ENCODE measurements at places on chromosomes 5 and 9.
A peak's percentile ranks its signal among the peaks of the same experiment; 100 is the strongest.

- DNase-seq = no peak
Observed at GRCh38 chr5:102654559-102655349, 100.4 kb upstream of the PAM start.

DNA sequence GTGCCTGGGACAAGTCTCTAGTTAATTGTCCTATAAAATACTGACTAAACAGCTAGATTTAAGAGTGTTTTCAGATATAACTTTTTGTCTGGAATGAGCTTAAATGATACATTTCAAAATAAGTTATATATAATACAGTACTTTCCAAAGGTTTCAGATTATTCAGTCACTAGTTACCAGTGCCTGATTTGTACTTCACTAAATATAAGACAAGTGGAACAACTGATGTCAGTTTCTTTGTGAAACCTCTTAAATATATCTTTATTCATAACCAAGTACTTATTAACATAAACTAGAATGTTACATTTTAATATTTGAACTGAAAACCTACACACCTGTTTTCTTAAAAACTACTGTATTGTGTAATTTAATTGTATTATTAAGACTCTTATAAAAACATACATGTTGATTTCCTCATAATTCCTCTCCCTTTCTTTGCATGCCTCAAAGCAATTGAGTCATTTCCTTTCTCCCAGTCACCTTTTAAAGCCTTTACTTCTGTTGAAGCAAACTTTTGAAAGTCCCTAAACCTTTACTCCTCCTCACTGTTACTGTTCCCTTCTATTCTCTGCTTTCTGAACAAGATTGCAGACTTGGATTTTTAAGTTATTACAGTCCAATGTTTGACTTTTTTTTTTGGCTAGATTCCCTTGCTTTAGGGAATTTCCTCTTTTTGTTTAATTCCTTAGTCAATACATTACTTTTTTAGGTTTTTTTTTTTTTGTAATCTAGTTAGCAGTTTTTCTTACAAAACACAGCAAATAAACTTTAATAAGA is 8.7 kb upstream of the SEMA6A start:
- DNase-seq = no peak

DNA sequence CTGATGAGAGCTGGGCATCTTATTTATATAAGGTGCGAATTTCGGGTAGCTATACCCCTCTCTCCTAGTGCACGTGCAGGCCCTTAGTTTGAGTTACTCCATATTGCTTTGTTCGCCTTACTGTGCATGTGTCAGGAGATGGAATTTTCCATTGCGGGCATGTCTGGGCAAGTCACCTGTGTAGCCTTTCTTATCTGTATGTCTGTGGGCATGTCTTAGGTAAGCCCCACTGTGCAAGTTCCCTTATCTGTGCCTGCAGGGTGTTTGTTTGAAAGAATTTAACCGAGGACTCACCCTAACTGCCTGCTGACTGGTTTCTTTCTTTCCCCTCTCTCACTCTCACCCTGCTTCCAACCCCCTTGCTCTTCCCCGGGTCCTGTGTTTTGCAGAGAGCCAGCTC is 140.7 kb upstream of the RANBP3L start:
- no peak for DNase-seq

DNA sequence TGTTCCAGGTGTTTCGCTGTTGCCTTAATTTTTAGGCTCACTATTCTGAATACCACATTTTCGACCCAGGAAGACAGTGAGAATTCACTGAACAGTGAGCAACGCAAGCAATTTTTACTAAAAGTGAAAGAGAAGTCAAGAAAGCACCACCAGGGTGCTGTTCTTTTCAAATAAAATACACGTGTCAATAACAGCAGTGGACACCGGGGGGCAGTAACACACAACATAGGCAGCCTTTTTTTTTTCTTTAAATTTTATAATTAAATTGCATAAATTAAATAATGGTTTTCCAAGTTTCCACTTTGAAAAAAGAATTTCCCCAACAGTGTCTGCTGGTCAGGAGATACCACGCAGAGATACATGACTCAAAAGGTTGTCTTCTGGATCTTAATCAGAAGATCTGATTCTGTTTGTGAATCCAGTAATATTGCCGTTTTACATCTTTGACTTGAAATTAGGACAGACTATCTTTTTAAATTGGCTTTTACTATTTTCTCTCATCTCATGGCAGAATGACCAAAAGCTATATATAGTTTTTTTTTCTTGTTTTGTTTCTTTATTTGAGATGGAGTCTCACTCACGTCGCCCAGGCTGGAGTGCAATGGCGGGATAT is 47.1 kb upstream of the SH3GL2 start:
- no peak for DNase-seq

DNA sequence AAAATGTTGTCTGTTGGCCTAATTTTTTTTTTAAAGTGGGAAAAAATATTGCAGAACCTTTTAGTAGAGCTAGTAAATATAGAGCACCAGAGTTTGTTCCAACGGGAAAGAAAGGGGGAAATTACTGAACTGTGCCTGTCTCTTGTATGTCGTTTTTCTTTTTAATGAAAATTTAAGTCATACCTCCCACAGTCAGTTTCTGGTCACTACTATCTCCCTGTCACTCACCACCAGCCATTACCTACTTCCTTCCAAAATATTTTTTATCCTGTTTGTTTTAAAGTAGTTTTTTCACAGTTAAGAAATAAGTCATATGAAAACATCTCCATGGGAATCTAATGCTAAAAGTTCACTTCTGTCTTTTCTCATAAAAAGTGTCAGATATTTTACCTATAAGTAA is 21.3 kb downstream of the GPR151 start:
- DNase-seq = no peak

DNA sequence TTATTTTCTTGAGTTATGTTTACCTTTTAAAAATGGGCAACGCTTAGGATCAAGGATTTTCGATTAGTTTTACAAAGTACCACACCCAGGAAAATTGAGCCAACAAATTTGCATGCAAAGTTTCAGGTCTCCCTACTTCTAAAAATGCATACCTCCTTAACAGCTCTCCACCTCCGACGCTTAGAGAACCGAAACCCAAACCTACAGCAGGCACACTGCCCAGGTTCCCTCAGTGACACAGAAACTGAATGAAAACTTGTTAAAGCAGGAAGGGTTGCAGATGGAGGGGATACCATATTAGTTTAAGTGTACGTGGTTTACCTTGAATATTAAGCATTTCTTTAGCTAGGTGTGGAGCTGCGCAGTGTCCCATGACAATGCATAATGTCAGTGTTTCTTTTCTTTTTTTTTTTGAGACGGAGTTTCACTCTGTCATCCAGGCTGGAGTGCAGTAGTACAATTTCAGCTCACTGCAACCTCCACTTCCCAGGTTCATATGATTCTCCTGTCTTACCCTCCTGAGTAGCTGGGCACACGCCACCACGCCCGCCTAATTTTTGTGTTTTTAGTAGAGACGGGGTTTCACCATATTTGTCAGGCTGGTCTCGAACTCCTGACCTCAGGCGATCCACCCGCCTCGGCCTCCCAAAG is 1.6 kb upstream of the SUB1 start:
- DNase-seq = peak; percentile 13

- no peak for DNase-seq
Observed at GRCh38 chr9:78239506-78239905, 3.6 kb downstream of the CEP78 start.

DNA sequence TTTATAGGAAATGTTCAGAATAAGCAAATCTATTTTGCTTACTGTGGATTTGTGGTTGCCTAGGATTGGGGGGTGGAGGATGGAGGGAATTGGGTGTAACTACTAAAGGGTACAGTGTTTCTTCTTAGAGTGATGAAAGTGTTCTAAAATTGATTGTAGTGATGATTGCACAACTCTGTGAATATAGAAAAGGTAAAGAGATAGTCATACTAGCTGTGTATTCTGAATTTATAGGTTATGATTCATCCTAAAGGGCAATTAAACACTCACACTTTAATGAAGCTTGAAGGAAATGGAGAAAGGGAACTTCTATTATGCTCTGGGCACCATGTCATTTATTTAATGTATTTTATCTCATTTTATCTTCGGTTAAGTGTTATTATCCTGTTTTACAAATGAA is 9.9 kb downstream of the TXNDC8 start:
- DNase-seq = no peak

DNA sequence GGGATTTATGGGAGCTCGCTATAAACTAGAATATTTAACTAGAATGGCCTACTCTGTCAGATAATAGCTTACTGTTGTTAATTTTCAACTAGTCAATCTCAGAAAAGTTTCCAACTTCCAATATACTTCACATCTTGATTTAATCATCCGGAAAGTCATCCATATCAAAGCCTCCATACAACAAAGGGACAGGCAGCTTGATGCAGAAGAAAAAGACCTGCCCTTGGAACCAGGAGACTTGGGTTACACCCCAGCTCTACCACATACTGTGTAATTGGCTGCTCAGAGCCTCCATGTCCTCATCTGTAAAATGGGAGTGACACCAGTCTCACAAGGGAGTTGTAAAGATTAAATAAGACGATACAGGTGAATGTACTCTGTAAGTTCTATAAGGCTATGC is 1.9 kb downstream of the PTPN3 start:
- no peak for DNase-seq

GRCh38 chr5:143094087-143094521 is 309.4 kb downstream of the NR3C1 start:
- DNase-seq = no peak

DNA sequence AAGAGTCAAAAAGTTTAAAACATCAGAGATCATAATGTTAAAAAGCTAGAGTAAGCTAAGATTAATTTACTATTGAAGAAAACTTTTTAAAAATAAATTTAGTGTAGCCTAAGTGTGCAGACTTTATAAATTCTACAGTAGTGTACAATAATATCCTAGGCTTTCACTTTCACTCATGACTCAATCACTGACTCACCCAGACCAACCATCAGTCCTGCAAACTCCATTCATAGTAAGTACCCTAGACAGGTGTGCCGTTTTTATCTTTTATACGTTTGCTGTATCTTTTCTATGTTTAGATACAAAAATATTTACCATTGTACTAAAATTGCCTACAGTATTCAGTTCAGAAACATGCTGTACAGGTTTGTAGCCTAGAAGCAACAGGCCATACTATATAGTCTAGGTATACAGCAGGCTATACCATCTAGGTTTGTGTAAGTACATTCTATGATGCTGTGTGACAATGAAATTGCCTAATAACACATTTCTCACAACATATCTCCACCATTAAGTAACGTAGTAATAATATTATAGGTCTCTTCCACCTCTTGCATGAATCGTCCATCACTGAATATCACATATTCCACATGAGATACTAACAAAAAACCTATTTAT is 59.2 kb downstream of the MEGF9 start:
- no peak for DNase-seq

GRCh38 chr5:174418809-174419539 is 305.4 kb upstream of the MSX2 start:
- DNase-seq = no peak

DNA sequence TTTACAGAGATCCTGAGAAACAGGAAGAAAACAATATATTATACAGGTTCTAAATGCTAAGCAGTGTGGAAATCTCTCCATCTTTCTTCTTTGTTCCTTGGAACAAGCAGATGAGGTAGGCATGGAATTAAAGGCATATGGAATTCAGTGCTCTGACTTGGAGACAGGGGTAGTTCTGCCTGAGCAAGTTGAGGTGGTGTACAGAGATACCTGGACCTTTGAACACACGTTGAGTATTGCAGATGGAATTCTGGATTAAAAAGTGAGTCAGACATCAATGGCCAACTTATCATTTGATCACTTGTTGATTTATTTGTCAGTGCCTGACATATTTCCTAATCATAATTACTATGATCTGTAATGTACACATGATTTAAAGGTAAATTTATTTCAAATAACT is 293.9 kb upstream of the IRX4 start:
- no peak for DNase-seq

DNA sequence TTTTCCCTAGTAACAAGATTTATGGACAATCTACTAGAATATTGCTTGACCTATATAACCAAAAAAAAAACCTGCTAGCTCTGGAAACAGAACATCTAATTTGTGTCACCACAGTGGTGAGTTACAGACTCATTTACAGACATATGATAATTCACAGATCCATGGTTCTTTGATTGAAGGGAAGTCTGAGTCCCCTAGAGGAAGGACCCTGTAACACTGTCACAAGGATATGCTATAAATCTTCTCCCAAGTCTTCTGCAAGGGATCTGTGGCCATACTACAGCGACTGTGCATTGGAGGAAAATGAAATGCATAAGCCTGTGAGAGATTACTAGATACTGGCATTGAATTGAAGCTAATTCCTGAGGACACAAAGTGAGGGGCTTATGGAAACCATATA is 630.6 kb upstream of the SGCD start:
- DNase-seq = no peak

DNA sequence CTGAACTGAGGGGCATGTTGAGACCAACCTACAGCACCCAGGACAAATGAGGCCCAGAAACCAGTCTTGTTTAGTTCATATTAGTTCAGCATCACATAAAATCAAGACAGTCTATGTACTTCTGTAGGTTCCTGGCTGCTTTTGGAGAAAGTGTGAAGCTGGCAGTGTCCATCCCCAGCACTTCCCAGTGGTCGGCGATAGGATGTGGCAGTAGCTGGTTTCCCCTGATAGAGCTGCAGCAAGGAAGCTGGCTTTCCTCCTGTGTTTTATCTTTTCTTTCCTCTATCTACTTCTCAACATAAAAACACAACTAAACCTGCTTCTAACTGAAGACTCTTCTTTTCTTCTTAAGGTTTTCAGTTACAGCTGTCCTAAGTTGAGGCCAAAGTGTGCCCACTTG is 43.0 kb upstream of the SLC46A2 start:
- no peak for DNase-seq

- no peak for DNase-seq
Observed at GRCh38 chr5:179769271-179769670, 24.5 kb upstream of the LTC4S start.

- DNase-seq = no peak
Observed at GRCh38 chr9:86168256-86168655, 68.9 kb upstream of the GOLM1 start.

GRCh38 chr5:27590503-27590902 is 552.1 kb upstream of the CDH9 start:
- DNase-seq = no peak

DNA sequence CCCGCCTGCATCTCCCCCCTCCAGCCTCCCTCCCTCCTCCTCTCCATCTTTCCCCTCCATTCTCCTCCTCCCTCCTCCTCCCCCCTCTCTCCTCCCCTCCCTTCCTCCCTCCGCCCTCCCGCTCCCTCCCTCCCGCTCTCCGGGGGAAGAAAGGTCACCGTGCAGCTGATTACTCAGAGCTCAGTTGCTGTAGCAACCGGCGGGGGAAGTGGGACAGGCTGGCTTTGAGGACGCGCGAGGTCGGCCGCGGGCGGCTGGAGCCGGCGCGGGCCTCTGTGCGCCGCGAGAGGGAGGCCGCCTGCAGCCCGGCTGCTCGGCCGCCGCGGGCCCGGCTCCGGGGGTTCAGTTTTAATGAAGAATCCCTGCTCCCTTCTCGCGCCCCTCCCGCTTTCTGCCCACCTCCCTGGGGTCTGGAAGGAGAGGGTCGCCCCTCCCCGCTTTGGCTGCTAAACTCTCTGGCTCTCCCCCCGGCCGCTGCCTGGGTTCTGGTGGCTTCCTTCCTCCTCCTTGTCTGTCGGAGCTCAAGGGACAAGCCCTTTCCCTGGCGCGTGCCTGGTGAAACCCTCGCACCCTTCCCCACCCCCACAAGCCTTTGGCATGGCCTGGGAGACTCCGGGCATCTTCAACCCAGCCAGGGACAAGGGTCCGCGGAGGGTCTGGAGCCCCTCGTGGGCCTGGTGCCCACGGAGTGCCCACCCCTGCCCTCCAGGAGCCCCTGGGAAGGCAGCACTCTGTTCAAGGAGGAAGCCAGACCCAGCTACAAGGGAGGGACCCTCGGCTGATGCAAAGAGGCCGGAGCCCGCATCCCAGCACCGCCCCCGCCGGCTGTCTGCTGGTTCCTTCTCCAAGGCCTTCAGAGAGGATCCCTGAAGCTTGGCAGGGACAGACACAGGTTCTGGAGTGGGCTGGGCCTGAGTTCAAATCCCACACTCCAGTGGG is 160.3 kb downstream of the C9orf50 start:
- DNase-seq = peak; percentile 89

Data from stimulated activated CD4-positive, alpha-beta T cell treated with anti-CD3 and anti-CD28 coated beads, Interleukin-2, amount 100 ng/mL, for 4 hours (primary cell).